Stimulated activated CD8-positive, alpha-beta memory T cell treated with anti-CD3 and anti-CD28 coated beads, Interleukin-15, amount 100 ng/mL, for 48 hours (primary cell): ENCODE measurements at places on chromosomes 7 and 10.

- DNase-seq: no peak
Measured at GRCh38 chr10:60205741-60206140, 183.9 kb downstream of the ANK3 start.

DNA sequence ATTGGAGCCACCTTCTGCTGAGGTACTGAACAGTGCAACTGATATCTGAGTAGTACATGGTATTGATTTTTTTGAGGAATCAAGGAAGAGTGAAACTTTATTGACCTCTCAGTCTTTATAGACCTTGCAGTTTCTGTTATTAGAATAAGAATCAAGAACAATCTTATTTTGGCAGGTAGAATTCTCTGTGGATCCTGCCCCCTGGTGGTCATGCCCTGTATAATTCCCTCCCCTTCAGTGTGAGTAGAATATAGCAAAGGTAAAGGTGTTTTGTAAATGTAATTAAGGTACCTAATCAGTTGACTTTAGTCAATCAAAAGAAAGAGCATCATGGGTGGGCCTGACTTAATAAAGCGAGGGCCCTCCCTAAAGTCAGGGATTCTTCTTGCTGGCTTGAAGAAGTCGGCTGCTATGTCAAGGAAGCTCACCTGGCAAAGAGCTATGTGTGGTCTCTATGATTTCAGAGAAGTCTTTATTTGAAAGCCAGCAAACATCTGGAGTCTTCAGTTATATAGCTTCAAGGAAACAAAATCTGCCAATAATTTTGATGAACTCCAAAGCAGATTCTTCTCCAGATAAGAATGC is 142.8 kb downstream of the LSM5 start:
- DNase-seq: no peak

DNA sequence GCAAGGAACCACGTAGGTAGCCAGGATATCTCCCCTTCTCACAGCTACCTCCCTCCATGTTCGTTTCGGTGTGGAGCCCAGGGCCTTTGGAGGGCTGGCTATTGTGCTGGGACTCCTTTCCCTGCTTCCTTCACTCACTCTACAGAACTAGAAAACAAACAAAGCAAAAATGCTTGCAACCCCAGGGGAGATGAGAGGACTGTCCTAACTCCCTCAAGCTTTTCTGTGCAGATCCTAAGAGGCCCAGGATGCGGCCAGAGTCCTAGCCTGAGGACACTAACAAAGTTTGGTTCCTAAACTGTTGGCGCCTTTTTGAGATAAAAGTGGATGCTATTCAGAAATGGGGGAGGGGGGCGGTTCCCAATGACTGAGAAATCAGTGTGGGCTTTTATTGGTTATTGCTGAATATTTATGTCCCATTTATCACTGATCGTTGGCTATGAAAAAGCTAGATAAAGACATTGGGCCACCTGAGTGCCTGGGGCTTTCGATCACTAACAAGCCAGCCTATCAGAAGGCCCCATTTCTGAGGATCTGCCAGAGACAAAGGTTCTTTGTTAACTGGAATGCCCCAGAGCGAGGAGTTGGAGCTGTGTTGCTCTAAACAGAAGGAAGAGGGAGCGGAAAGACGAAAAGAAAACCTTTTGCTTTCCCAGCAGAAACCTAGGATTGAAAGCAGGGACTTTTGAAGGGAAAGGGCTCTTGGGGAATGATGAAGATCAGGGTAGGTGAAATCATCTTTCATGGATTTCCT is 95.2 kb upstream of the EGR2 start:
- no peak for DNase-seq

GRCh38 chr7:151648429-151648828 is 128.7 kb upstream of the RHEB start:
- DNase-seq: no peak

DNA sequence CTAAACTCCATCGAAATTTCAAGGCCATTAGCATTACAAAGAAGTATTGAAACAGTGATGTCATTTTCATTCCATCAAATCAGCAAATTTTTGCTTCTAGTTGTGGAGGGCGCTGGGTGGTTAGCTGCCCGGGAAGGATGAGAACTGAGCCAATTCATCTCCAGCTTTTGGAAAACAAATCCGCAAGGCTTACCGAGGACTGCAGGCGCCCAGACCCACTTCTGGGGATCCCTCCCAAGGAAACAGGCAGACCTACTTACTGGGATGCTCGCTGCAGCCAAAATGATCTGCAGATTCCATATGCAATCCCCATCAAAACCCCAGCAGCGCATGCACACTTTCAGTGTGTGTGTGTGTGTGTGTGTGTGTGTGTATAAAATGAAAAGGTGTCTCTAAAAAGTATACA is 19.2 kb downstream of the TNRC18 start:
- DNase-seq: no peak

- no peak for DNase-seq
Measured at GRCh38 chr10:119306986-119307392, 99.6 kb downstream of the GRK5 start.

DNA sequence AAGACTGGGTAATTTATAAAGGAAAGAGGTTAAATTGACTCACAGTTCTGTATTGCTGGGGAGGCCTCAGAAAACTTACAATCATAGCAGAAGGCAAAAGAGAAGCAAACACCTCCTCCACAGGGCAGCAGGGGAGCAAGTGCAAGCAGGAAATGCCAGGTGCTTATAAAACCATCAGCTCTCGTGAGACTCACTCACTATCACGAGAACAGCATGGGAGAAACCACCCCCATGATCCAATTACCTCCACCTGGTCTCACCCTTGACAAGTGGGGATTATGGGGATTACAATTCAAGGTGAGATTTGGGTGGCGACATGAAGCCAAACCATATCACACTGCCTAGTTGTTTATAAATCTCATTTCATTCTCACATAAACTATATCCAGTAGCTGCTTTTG is 28.0 kb upstream of the CPN1 start:
- no peak for DNase-seq
